Fibroblast of skin of left biceps (primary cell): ENCODE measurements at places on chromosomes 3 and 15.
A peak's percentile ranks its signal among the peaks of the same experiment; 100 is the strongest.

GRCh38 chr15:75763137-75763611, 50.5 kb upstream of the CSPG4 start:
- no peak for DNase-seq

- DNase-seq = no peak
These were observed 77.9 kb upstream of the DCLK3 start for GRCh38 chr3:36842275-36842674.

DNA sequence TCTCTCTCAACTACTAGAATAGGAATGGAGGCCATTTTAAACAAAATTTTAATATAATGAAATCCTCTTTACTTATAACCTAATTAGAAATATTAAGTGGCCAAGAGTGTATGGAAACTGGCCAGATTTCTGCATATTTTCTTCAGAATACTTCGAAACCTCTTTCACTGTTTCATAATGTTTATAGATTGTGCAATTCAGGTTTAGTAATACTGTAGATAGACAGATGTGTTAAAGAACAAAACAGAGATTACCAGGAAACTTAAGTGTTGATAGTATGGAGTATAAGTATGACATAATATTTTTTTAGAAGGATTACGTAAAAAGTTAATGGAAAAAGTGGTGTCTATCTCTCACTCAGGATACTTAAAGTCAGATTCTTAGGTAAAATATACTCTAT, 4.7 kb downstream of the ABHD5 start:
- peak; percentile 53 for DNase-seq

GRCh38 chr3:13192471-13193213, 119.4 kb upstream of the IQSEC1 start:
- no peak for DNase-seq

DNA sequence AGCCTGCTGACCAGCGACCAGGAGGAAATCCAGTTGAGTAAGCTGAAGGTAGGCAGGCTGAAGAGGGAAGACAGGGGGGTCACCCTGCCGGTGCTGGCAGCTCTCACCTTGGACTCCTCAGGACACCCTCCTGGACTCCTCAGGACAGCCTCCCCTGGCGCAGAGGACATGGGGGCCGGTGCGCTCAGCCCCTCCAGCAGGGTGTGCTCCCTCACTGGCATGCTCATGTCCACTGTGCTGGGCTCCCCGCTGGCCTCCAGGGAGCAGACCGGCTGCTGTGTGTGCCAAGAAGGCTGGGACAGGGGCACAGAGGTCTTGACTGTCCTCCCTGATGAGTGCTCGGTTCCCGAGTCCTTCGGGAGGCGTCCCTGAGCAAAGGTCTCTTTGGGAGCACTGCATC, 183.6 kb downstream of the ATP10A start:
- DNase-seq = no peak

- DNase-seq = no peak
These were observed 29.4 kb downstream of the EEFSEC start for GRCh38 chr3:128182656-128183055.
